Brain pericyte (primary cell): ENCODE measurements at places on chromosomes 3 and 15.

- DNase-seq = no peak
These were observed 31.5 kb upstream of the ADCY5 start for GRCh38 chr3:123480428-123480827.

DNA sequence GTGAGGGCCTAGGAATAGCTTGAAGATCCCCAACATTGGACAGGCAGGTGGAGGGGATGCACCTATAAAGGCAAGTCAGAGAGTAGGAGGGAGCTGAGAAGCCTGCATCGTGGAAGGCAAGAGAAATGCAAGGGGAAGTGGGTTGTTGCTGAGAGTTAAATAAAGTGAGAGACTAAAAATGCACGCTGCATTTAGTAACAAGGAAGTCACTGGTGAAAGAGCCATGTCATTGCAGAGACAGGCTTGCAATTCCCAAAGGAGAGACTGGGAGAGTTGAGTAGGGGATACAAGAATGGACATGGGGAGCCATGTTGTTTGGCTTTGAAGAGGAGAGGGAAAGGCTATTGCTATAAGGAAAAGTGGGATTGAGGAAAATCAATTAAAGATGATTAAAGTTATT is 77.0 kb upstream of the HEG1 start:
- no peak for DNase-seq

GRCh38 chr3:70137366-70137765 is 137.8 kb downstream of the SAMMSON start:
- DNase-seq = no peak

DNA sequence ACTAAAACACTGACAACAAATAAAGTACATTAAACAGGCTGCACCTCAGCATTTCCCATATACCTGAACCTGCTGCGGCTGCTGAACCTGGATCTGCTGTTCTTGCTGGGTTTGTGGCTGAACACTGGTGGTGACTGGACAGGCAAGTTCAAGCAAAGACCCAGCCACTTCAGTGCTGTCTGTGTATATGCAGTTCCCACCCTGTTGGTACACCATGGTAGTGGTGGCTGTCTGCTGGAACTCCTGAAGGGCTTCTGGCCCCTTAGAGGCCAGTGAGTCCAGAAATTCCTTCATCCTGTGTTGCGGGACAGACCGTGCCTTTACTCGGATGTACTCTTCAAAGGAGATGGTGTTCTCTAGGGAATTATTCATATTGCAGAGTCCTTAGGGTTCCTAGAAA is 17.2 kb downstream of the QRICH1 start:
- DNase-seq = no peak

- no peak for DNase-seq
These were observed 4.0 kb upstream of the LMLN start for GRCh38 chr3:197955892-197956477.

- DNase-seq = no peak
These were observed 952 bp upstream of the CHST2 start for GRCh38 chr3:143118630-143119008.

GRCh38 chr3:76789237-76789636 is 250.7 kb upstream of the ROBO2 start:
- DNase-seq = no peak

DNA sequence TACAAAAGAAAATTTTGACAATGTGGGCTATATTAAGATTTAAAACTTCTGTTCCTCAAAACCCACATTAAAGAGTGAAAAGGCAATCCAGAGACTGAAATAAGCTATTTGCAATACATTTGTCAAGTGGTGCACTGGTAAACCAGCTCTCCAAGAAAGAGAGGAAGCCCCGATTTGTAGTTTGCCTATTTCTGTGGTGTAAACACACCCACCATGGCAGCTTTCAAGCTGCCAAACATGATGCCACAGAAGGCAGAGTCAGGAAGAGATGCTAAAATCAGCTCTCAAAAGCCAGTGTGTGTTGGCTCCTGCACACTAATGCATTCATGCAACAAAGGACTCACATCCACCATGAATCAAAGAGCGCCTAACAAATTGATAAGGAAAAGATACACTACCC is 17.5 kb downstream of the RFTN1 start:
- no peak for DNase-seq

- DNase-seq = no peak
These were observed 460.2 kb downstream of the OCA2 start for GRCh38 chr15:27638958-27639357.

DNA sequence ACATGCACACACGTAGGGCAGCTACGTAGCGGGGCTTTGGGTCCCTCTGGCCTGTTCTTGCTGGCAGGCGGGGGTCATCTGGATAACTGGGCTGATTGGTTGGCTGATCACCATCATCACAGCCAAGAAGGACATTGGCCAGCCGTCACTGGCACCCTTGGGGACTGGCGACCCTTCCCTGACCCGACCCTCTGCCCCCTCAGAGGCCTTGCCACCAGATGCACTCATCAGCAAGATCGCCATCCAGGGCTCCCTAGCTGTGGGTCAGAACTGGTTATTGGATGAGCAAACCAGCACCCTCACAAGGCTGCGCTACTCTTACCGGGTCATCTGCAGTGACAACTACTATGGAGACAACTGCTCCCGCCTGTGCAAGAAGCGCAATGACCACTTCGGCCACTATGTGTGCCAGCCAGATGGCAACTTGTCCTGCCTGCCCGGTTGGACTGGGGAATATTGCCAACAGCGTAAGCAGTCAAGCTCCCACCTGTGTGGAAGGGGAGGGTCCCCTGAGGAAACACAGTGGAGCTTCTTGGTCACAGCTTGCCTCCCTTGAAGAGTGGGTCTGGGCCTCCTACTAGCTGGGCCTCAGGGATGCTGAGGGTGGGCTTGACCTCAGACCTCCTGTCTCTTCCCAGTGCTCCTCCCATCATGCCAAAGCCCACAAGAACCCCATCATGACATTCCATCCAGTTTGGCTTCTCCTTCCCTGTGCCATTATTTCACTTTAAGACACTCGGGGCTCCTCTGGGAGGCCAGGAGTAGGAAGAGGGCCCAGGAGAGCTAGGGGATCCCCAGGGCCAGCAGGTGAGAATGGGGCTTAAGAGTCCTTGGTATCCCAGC is 2.4 kb downstream of the DLL4 start:
- DNase-seq = no peak

DNA sequence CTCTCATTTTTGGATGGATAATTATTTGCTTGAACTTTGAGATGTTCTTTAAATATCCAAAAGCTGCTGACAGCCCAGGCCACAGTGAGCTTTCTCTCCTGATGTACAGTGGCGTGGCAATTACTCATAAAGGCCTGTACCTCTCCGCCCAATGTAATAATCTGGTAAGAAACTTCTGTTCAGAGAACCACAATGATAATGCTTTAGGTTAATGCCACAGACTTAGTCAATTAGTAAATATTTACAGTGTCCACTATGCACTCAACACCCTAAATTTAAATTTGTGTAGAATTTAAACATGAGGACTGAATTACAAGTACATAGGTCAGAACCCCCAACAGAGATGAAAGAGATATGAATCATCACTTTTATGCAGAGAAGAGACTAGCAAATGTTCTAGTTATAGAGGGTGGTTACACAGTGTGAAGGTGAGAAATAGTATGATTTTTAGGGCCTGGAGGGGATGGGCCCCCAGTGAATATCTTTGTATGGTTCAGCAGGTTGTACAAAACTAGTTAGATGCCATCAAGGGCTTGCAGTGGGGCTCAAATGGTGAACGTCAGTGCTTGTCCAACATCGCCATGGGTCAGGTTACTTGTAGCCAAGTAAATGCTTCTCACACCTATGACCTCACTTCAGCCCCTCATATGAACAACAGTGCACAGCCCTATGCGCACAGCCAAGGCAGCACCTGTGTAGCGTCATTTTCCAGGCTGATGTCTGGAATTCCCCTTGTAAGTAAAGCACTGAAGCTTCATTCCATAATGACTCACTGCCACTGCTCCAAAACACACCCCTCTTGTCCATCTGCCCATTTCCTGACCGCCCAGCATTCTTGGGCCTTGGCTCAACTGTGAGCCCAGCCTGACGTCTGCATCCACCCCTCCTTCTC is 13.3 kb downstream of the ABHD2 start:
- DNase-seq = no peak

DNA sequence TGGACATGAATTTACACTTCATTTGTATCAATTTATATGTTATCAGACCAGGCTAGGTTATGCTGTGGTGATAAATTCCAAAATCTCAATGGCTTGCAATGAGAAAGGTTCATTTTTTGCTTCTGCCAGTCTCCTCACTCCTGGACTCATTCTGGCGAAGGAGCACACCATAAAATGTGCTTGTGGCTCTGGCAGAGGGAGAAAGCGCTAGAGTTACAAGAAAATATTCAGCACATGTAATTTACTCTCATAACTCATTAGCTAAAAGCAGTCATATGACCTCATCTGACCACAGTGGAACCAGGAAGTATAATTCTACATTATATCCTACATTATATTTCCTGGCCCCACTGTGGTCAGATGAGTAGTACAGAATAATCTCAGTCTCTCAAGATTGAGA is 193.8 kb downstream of the BCHE start:
- DNase-seq = no peak

DNA sequence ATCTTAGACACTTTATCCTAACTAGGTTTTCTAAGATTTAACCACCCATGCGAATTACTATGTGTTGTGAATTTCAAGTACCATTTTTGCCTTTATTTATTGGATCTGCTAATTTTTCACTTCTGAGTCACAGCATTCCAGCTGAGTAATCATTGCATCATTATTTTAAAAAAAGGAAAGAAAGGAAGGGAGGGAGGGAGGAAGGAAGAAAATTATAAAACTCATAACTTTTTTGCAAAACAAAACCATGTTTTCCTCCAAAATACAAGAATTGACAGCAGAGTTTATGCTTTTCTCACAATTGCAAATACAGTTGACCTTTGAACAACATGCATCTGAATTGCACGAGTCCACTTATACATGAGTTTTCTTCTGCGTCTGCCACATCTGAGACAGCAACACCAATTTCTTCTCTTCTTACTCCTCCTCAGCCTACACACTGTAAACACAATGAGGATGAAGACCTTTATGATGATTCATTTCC is 651.4 kb upstream of the NECTIN3 start:
- peak; percentile 34 for DNase-seq
